ENCODE measurements at places on chromosomes 1 and 21. TPM values are rescaled to one million over a fixed set of nuclear protein-coding genes. Genes with fewer than 3 reads are reported as not detected.

UBE2U gene
- not detected for total RNA-seq

NEK2 gene
- total RNA-seq: 17.6 TPM

MRTO4 gene
- 79.1 TPM for total RNA-seq

SZT2 gene
- 16.8 TPM for total RNA-seq

DNA sequence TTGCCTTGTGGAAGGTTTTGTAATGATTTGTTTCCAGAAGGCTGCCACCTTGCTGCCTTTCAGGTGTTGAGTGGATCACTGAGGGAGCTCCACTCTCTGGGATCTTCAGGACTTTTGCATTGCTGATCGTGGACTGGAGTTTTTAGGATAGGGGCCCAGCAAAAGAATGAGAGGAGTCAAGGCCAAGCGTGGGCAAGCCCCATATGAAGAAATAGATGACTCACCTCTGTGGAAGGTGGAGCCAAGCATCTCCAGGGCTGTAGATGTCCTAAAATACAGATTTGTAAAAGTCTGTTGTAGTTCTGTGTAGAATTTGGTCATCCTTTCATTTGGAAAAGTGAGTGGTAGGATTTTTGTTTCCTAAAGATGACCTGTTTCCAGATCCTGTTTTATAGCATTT lies 67.0 kb downstream of the ST3GAL3 start:
- no peaks in the 10 kb centered on the region for H3K27me3 ChIP-seq
- peaks cover 8% of the 10 kb centered on the region for H3K4me1 ChIP-seq
- no peak for DNase-seq

GRCh38 chr1:185776522-185776921 lies 42.3 kb downstream of the HMCN1 start:
- H3K4me1 ChIP-seq: no peaks in the 10 kb centered on the region
- no peak for DNase-seq
- H3K27ac ChIP-seq: no peak overlapping the region
- no peaks in the 10 kb centered on the region for H3K36me3 ChIP-seq
- no peak overlapping the region for H3K4me3 ChIP-seq
- no peaks in the 10 kb centered on the region for H3K27me3 ChIP-seq

- H3K27ac ChIP-seq: no peak overlapping the region
- H3K4me1 ChIP-seq: peaks cover 7% of the 10 kb centered on the region
- H3K36me3 ChIP-seq: no peaks in the 10 kb centered on the region
- H3K4me3 ChIP-seq: peak overlapping the region; percentile 41
Measured at GRCh38 chr1:39170731-39171667, 33.5 kb upstream of the MACF1 start.

GRCh38 chr1:219661464-219662092 lies 48.7 kb upstream of the ZC3H11B start:
- DNase-seq: no peak
- H3K27ac ChIP-seq: no peak overlapping the region
- no peak overlapping the region for H3K4me3 ChIP-seq
- no peaks in the 10 kb centered on the region for H3K4me1 ChIP-seq

GRCh38 chr1:114956570-114956969 lies 73.1 kb upstream of the TSHB start:
- H3K27ac ChIP-seq: no peak overlapping the region
- no peak overlapping the region for H3K4me3 ChIP-seq
- H3K27me3 ChIP-seq: no peaks in the 10 kb centered on the region
- peak; percentile 66 for DNase-seq
- H3K4me1 ChIP-seq: no peaks in the 10 kb centered on the region

DNA sequence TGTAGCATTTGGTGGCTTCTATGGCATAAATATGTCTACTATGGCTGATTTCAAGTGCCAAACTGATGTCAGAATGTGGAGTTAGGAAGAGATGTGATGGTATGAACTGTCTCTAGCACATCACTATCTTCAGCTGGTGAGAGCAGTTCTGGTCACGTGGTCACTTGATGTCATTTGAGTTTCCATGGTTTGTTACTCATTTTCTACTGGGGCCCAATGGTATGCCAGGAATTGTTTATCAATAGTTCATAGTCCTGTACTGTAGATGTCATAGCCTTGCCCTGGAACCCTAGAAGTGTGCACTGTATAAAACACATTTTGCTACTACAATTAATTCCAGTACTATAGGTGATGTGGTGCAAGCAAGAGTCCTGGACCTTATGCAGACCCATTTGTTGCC lies 153.7 kb downstream of the PDE4B start:
- H3K27me3 ChIP-seq: no peaks in the 10 kb centered on the region
- H3K4me3 ChIP-seq: no peak overlapping the region
- no peaks in the 10 kb centered on the region for H3K4me1 ChIP-seq
- no peak overlapping the region for H3K27ac ChIP-seq
- no peak for DNase-seq

DNA sequence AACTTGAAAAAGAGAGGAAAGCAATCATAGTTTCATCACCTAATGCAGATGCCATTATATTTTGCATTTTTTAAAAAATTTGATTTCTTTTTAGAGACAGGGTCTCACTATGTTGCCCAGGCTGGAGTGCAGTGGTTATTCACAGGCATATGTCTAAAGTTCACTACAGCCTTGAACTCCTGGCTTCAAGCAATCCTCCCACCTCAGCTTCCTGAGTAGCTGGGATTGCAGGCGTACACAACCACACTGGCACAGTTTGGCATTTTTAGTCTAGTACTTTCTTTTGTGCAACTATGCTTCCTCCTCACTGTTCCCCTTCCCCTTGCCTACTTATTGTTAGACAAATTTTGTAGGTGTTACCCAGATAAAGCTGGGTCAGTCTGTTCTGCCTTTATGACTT lies 18.0 kb downstream of the RHOU start:
- no peak overlapping the region for H3K4me3 ChIP-seq
- no peaks in the 10 kb centered on the region for H3K27me3 ChIP-seq
- H3K36me3 ChIP-seq: no peaks in the 10 kb centered on the region
- no peaks in the 10 kb centered on the region for H3K4me1 ChIP-seq

GRCh38 chr1:209402697-209403096 lies 180.8 kb upstream of the CAMK1G start:
- no peaks in the 10 kb centered on the region for H3K36me3 ChIP-seq
- DNase-seq: no peak
- H3K4me1 ChIP-seq: peaks cover 12% of the 10 kb centered on the region
- no peak overlapping the region for H3K4me3 ChIP-seq
- no peak overlapping the region for H3K27ac ChIP-seq
- H3K27me3 ChIP-seq: no peaks in the 10 kb centered on the region

- H3K27ac ChIP-seq: no peak overlapping the region
- no peaks in the 10 kb centered on the region for H3K36me3 ChIP-seq
- no peaks in the 10 kb centered on the region for H3K27me3 ChIP-seq
- H3K4me3 ChIP-seq: no peak overlapping the region
- DNase-seq: no peak
Measured at GRCh38 chr1:97640677-97641076, 280.2 kb downstream of the DPYD start.

GRCh38 chr1:67060811-67061218 lies 6.9 kb upstream of the SLC35D1 start:
- DNase-seq: no peak
- no peaks in the 10 kb centered on the region for H3K27me3 ChIP-seq
- H3K4me3 ChIP-seq: no peak overlapping the region
- H3K36me3 ChIP-seq: no peaks in the 10 kb centered on the region
- no peak overlapping the region for H3K27ac ChIP-seq

DNA sequence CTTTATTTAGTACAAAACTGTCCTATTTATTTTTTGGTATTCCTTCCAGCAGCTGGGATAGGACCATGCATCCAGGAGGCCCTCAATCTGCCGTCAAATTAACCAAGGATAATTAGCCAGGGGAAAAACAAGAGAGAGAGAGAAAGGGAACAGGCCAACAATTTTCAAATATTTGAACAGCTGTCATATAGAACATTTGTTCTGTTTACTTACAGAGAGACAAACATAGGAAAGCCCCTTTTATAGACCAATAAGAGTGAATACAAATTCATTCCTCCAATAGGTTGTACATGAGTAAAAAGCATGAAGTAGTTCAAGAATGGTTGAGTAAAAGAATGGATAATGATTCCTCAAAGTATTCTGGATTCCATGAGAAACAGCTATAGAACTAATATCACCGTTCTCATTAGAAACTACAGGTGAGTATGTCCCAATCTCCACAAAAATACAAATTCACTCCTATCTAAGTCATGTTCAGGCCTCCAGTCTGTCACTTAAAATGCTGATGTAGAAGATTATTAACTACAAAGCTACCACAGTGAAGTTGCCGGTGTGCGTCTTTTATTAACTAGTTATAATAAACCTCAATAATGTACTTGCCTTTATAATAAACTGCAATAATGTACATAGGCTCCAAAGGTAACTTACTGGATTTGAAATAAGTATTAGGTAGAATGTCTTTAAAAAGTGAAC lies 64.8 kb upstream of the GNG4 start:
- no peak overlapping the region for H3K27ac ChIP-seq
- no peak overlapping the region for H3K4me3 ChIP-seq
- DNase-seq: no peak
- H3K27me3 ChIP-seq: no peaks in the 10 kb centered on the region

DNA sequence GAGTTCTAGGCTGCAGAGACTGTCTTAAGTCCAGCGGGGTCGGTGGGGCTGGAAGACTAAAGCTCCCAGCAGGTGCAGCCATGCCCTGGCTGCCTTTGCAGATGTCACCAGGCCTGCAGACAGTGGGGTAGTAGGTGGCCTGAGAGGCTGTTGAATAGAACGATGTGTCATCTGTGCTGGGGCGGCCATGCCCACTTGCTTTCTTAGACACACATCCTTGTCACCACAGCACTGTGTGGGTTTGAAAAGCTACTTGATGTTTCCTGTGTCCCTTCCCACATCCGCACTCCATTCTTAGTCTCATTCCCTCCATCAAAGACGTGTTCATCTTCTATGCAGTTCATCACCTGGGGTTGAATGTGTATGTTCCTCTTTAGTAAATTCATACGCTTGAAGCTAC lies 184.5 kb upstream of the TMEM51 start:
- DNase-seq: no peak
- no peaks in the 10 kb centered on the region for H3K27me3 ChIP-seq
- no peak overlapping the region for H3K27ac ChIP-seq
- no peak overlapping the region for H3K4me3 ChIP-seq

Data from H9 (cell line).